A549 (cell line): ENCODE measurements at places on chromosomes 12 and 14.

GRCh38 chr14:74614508-74615495 is 2.8 kb upstream of the LTBP2 start:
- DNase-seq = no peak

DNA sequence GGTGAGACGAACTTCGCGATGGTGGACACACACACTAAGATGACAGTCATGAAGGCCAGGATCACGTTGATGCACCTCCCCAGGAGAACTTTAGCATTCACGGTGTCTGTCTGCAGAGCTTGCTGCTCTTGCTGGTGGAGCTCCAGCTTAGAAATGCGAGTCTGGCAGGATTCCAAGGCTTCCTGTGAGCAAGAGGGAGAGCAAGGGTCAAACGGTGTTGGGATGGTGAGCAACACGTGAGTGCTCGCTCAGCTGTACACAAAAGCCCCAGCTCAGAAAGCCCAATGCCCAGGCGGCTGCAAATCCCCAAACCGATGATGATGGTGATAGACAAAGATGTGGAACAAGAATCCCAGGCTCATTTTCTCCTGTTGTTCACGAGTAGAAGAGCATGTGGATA is 78.8 kb downstream of the TMCC3 start:
- DNase-seq = peak; percentile 11

DNA sequence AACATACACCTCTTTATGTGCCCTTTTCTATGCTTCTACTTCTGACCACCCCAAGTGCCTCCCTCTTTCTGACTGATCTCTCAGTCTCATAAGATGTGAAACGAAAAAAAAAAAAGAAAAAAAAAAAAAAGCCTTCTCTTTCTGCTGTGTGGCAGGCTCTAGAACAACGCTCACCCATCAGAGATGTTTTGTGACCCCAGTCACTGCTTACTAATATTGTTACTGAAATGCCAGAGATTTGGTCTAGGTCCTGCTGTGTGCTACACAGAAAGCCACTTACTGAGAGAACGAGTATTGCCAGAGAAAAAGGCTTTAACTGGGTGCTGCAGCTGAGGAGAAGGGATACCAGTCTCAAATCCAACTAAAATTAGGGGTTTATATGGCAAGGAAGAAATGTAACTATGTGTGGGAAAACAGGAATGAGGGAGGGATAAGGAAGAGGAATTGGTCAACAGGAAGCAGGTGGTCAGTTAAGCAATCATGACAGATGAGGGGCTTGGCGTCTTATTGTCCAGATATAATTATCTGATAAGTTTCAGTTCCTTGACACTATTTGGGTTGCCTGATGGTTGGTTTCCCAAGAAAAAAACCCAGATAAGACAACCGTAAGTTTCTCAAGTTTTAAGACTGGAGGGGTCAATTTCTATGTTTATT is 149.0 kb downstream of the NAV3 start:
- DNase-seq = no peak

DNA sequence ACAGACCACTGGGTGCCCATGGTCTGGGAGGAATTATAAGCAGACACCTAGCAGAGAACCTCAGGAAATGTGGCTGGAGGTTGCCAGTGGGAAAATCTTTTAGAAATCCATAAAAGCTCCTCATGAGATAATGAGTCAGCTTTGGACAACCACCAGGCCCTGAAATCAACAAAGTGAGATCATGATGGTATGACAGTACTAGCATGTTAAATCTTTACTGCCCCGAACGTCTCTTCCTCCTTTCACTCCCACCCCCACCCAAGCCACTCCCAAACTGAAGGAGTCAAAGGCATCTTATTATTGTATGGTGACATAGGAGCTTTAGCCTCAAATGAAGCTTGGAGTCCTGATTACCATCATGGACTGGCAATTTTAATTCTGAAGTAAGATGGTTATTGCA is 240.0 kb downstream of the DIO2 start:
- DNase-seq = no peak

- no peak for DNase-seq
These were observed 150.6 kb upstream of the HIF1A start for GRCh38 chr14:61544448-61545330.

DNA sequence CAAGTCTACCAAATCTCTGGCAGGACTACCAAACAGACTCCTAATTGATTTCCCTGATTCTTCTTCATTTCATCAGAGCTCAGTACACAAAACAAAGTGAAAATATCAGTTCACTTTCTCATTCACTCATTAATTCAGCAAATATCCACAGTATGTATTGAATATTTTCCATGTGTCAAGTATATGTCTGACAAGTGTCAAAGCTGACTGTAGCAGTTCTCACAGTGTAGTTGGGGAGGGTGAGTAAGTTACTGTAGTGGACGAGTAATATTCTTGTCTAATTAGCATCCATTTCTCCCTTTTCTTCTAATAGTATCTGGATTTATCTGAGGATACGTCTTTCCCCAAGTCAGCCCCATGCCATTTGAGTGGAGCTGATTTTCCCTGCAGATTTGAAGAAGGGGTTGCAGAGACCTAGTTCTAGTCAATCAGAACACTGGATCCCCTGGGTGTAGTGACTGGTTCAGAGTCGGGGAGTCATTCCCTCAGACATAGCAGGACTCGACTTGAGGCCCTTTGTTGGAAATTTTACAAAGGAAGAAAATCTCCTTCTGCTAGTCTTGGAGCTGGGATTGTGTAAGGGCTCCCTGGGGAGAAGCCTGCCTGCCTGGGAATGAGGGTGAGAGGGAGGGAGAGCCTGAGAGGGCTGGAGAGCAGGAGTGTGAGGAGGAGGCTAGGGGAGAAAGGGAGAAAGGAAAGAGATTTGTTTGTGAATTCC is 51.4 kb downstream of the GRIP1 start:
- no peak for DNase-seq

DNA sequence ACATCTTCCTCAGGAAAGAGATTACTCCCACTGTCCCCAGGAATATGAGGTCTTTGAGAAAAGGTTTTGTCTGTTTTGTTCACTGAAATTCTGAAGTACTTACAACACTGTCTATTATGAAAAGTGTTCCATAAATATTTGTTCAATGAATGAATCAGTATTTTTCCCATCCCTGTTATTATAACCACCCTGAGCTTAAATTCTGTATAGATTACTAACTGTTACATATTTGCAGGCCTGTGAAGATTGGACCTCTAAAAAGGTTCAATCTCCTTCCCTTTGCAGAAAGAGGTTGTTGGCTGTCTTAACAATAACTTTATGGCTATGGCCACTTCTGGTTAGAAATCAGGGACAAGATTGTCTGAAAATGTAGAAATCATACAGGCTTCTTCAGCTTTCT is 174.5 kb upstream of the NPAS3 start:
- no peak for DNase-seq

GRCh38 chr12:56995930-56996496 is 10.3 kb downstream of the ZBTB39 start:
- no peak for DNase-seq

- peak; percentile 5 for DNase-seq
These were observed 23.9 kb downstream of the SCAF11 start for GRCh38 chr12:45966486-45966885.

DNA sequence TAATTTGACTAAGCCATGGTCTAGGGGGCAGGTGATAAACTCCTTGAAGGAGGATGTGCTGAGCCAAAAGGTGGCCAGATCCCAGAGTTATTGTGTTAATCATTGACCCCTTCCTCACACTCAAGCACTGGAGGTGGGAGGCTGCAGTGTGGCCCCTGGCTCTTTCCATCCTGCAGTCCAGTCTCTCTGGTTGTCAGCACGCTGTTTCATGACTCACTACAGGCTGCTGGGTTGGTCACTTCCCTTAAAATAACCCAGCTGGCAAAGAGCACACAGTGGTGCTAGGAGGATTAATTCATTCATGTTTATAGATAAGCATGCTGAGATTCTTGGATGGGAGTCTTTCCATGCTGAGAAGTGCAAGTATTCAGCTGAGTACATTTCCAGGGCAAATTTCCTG is 228.9 kb downstream of the ANO2 start:
- DNase-seq = no peak

DNA sequence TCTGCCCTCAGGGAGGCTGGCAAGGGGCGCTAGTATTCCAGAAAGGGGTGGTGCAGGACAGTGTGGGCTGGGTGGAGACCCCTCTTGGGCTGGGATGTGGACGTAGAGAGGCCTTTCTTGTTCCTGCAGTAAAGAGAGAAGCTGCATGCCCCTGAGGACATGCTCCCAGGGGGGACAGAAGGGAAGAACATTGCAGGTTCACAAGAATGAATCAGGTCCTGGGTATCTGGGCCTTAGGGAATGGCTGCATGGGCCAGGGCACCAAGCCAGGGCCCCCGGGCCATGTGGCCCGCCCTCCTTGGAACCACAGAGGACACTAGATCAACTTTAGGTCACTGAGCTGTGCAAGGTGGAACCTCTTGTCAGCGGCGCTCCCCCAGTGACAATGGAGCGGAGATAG is 51.8 kb downstream of the ZNF664 start:
- DNase-seq = no peak

GRCh38 chr12:95790033-95790916 is at the start of gene NTN4:
Gene NTN4 (minus strand): TSS chr12:95790764. CDS start chr12:95790309, 455 bp downstream.
- DNase-seq = peak; percentile 65

DNA sequence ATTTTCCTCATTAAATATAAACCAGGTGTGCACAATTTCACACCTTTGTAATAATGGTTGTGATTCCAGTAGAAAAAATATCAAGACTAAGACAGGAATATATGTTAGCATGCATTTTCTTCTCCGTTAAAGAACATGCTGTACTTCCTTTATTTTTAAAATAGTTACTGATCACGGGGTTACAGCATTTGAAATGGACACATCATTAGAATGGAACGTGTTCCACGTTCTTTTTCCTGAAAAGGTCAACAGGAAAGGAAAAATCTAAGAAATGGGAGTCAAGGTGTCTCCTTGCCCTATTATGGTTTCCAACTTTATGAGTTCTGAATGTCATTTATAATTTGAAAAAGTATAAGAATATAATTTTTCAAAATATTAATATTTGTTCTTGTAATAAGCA is 1325.7 kb downstream of the SLC16A7 start:
- DNase-seq = no peak

DNA sequence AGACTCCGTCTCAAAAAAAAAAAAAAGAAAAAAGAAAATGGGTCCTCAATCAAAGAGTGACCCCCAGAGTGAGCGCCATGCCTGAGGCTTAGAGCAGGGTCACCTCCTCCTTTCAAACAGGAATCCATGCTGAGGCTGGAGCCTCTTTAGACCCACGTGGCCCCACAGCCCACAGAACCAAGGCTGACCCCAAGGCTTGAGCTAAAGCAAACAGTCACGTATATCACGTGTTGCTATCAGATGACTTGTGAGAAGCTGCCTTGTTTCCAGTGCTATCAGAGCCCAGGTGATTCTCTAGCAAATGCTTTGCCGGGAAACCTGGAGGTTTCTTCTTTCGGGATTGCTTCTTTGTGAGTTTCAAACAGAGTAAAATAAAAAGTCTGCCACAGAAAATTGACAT is 31.7 kb upstream of the DYNC1H1 start:
- DNase-seq = no peak

DNA sequence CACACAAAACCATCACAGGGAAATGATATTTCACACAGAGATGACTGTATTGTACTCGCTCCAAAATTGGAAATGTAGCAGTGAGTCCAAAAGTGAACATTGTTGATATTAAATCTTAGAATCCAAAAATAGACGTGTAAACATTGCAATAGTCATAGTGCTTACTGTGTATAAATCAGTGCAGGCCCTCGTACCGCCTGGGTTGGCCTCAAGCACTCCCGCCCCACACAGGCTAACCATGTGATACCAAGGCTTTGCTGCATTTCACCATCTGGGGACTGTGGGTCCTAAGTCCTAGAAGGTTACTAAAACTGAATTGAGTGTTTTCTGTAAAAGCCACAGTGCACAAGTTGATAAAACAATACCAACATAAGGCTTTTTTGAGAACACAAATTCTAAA is 107.3 kb downstream of the PPP2R5E start:
- DNase-seq = no peak

DNA sequence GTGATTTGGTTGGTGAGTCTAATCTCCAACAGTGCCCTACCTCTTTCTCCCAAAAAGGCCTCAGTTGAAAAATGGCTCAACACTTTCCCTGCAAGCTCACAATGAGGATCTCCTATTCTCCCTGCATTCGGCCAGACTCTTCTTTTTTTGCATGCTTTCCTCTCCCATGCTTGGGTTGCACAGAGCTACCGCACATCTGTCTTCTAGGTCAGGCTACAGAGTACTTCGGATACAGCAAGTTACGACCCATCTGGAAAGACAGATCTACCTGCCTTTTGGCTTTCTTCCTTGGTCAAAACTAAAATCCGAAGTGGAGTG is 305 bp upstream of the SLC16A7 start:
- no peak for DNase-seq

GRCh38 chr12:6096527-6096926 is 27.9 kb downstream of the VWF start:
- DNase-seq = no peak

DNA sequence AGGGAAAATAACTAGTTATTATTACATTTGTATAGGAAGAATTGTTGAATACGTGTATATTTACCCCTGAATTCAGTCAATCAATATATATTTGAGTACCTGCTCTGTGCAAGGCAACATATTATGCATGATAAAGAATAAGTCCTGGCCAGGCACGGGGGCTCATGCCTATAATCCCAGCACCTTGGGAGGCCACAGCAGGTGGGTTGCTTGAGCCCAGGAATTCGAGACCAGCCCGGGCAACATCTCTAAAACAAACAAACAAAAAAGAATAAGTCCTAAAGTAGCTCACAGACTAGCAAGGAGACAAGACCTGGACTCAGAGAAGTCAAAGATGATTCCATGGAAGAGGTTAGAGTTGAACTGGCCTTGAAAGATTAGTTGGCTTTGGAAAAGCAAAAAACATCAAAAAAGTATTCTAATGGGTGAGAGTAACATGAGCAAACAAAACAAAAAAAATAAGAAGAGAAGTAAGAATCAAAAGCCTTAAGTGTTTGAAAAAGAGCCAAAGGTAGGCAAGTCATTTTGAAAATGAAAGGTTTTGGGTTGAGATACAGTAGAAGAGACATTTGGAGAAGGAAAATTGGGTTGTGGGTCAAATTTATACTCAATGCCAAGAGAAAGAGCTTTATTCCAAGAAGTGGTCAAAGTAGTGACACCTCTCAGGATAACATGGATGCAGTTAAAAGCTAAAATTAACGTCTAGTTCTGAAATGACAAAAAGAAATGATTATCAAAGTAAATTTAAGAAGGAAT is 115.2 kb upstream of the BCAT1 start:
- DNase-seq = no peak

GRCh38 chr12:23140710-23141109 is 515.7 kb downstream of the ETNK1 start:
- no peak for DNase-seq

- no peak for DNase-seq
These were observed 79.2 kb downstream of the B4GALNT3 start for GRCh38 chr12:538731-539539.

DNA sequence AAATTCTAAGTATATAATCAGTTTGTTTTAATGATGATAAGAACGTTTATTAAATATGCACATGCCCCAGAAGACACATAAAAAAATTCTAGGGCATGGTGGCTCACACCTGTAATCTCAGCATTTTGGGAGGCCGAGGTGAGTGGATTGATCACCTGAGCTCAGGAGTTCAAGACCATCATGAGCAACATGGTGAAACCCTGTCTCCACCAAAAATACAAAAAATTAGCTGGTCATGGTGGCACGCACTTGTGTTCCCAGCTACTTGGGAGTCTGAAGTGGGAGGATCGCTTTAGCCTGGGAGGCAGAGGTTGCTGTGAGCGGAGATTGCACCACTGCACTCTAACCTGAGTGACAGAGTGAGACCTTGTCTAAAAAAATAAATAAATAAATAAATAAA is 4.0 kb downstream of the CD69 start:
- no peak for DNase-seq
